CD4-positive, alpha-beta T cell (primary cell): ENCODE measurements at places on chromosomes 3 and 15. TPM values are rescaled to one million over a fixed set of nuclear protein-coding genes. Genes with fewer than 3 reads are reported as not detected.

DNA sequence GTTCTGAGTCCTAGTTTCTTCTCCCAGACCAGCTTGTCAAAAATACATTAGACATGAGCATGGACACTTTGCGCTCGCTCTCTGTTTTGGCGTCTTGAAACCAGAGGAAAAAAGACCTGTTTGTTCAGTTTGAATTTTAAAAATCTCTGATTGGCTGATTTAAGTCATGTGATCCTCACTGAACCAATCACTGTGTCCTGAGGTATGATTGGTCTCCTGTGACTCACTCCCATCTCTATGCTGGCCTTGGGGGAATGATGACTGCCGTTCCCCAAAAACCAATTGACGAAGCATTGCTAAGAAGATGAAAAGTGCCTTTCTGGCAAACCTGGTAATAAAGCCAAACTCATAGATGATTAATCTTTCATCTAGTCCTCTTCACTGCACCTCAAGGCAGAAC lies 256.5 kb downstream of the IL5RA start:
- H3K4me3 ChIP-seq = no peak overlapping the region
- no peaks in the 10 kb centered on the region for H3K27me3 ChIP-seq
- H3K27ac ChIP-seq = no peak overlapping the region
- no peaks in the 10 kb centered on the region for H3K36me3 ChIP-seq
- peaks cover 2% of the 10 kb centered on the region for H3K4me1 ChIP-seq

DNA sequence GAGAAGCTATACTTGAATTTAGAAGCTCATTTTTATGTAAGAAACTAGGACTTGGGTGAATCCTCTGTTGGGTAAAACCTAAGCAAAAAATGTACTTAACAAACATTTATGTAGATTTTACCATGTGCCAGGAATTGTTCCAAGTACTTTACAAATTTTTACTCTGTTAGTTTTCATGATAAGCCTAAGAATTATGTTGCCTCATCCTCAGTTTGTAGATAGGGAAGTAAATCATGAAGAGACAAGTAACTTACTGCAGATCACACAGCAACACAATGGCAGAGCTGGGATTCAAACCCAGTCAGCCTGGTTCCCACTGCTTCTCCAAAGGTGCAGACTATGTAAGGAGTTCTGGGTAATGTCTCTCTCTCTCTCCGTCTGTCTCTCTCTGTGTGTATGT lies 169.9 kb downstream of the DIPK2A start:
- no peak for DNase-seq
- H3K4me1 ChIP-seq = no peaks in the 10 kb centered on the region
- no peak overlapping the region for H3K27ac ChIP-seq
- no peak overlapping the region for H3K4me3 ChIP-seq

- no peaks in the 10 kb centered on the region for H3K27me3 ChIP-seq
- no peak overlapping the region for H3K4me3 ChIP-seq
- H3K4me1 ChIP-seq = no peaks in the 10 kb centered on the region
Observed at GRCh38 chr3:177733936-177734335, 536.7 kb upstream of the TBL1XR1 start.

DNA sequence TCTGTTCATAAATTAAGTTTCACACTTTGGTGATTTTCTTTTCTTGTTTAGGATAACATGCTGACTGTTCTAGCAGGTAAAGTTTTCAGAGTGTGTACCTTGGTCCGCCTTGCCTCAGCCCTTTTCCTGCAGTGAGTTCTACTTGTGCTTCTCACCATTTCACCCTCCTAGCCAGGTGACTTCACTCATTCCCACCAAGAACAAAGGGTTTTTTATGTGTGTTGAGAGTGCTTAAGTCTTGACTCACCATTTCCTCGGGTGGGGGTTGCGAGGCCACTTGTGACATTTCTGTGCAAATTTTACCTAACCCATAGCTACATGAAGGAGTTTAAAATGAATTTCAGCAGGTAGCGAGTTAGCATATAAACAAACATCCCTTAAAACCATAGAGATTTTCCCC lies 81.4 kb downstream of the C3orf38 start:
- no peak overlapping the region for H3K27ac ChIP-seq
- no peaks in the 10 kb centered on the region for H3K36me3 ChIP-seq
- DNase-seq = no peak
- no peaks in the 10 kb centered on the region for H3K27me3 ChIP-seq
- H3K4me3 ChIP-seq = no peak overlapping the region
- H3K4me1 ChIP-seq = no peaks in the 10 kb centered on the region

Gene IDH2
- total RNA-seq = 38.2 TPM
